ENCODE measurements at places on chromosomes 1 and 21. TPM values are rescaled to one million over a fixed set of nuclear protein-coding genes. Genes with fewer than 3 reads are reported as not detected.
A peak's percentile ranks its signal among the peaks of the same experiment; 100 is the strongest.

DNA sequence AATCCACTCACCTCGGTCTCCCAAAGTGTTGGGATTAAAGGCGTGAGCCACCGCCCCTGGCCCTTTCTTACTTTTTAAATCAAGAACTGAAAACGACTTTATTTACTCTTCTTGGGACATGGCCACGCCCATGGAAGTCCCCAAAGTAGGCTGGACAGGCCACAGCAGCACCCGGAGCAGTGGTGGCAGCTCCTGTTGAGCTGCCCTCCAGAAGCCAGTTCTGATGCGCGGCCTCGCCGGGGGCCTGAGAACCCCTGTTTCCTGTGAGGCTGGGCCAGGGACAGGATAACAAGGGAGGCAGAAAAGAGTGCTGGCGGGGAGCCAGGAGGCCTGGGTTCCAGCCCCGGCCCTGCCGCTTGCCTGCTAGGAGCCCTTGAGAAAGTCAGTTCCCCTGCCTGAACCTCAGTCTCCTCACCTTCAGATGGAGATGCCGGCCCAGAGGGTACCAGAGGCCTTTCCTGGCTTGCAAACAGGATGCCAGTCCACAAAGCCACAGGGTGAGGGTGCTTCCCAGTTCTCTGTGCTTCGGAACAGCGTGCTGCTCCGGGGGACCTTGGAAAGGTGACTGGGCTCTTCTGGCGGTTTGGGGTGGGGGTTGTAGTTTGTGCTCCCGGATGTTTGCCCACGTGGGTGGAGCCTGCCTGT, 59.4 kb downstream of the RUNX3 start:
- no peak overlapping the region for H3K4me3 ChIP-seq
- H3K27ac ChIP-seq: no peak overlapping the region
- H3K4me1 ChIP-seq: peaks cover 7% of the 10 kb centered on the region

GRCh38 chr21:41162096-41162495, 5.9 kb upstream of the BACE2 start:
- no peak overlapping the region for H3K27ac ChIP-seq
- DNase-seq: no peak
- H3K36me3 ChIP-seq: no peaks in the 10 kb centered on the region
- H3K27me3 ChIP-seq: no peaks in the 10 kb centered on the region
- H3K4me3 ChIP-seq: no peak overlapping the region

DNA sequence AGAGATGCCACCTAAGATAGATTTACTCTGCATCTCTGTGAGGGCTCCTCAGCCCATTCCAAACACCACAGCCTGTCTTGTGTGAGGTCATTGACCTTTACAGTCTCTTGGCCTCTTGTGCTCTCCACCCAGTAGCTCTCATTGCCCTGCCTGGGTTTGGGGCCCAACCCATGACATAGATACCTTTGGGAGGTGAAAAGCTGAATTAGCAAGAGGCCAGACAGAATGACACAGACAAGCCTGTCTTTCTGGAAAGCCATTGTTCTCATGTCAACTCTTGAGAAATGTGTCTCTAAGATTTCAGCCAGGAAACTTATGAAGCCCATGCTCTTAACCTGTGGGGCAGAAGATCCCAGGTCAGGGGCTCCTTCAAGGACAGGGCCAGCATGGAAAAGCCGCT, 18.4 kb upstream of the F3 start:
- no peak overlapping the region for H3K4me3 ChIP-seq
- no peaks in the 10 kb centered on the region for H3K4me1 ChIP-seq
- DNase-seq: no peak

- H3K4me3 ChIP-seq: peak overlapping the region; percentile 46
- no peak overlapping the region for H3K27ac ChIP-seq
- H3K4me1 ChIP-seq: peaks cover 30% of the 10 kb centered on the region
- DNase-seq: no peak
Measured at GRCh38 chr1:44786138-44786840, 1.7 kb downstream of the BEST4 start.

DNA sequence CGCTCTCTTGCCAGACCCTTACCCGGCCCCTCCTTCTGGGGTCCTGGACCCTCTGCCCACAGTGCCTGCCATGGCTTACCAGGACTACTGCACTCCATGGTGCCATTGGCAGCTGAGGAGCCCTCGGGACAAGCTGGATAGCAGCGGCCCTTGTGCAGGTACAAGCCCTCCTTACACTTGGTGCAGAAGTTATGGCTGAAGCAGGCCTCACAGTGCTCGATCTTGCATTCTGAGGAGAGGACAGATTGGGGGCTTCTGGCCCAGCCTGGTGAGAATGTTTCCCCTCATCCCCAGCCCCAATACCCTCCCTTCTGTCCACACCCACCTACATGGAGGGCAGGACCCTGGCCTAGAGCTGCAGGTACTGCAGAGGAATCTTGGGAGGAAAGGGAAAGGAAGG, 18.4 kb upstream of the GNL2 start:
- no peak overlapping the region for H3K4me3 ChIP-seq
- H3K27me3 ChIP-seq: peaks cover 7% of the 10 kb centered on the region
- H3K4me1 ChIP-seq: no peaks in the 10 kb centered on the region
- no peaks in the 10 kb centered on the region for H3K36me3 ChIP-seq
- no peak overlapping the region for H3K27ac ChIP-seq

GRCh38 chr1:1085911-1086841, 12.1 kb upstream of the RNF223 start:
- DNase-seq: no peak
- H3K4me3 ChIP-seq: no peak overlapping the region
- no peaks in the 10 kb centered on the region for H3K4me1 ChIP-seq
- H3K36me3 ChIP-seq: no peaks in the 10 kb centered on the region

The MCOLN2 gene
- 106 TPM for polyA plus RNA-seq

The DTL gene
- polyA plus RNA-seq: 69.3 TPM

The ATP5IF1 gene
- polyA plus RNA-seq: 1,196 TPM

The NBPF10 gene
- polyA plus RNA-seq: 0.04 TPM

The OR2L3 gene
- polyA plus RNA-seq: not detected

The TTC39A gene
- polyA plus RNA-seq: 0.71 TPM
